Fibroblast of upper back skin (primary cell): ENCODE measurements at places on chromosomes 7 and 10.

GRCh38 chr7:75658369-75658768 lies 80.4 kb downstream of the HIP1 start:
- peak; percentile 39 for DNase-seq

DNA sequence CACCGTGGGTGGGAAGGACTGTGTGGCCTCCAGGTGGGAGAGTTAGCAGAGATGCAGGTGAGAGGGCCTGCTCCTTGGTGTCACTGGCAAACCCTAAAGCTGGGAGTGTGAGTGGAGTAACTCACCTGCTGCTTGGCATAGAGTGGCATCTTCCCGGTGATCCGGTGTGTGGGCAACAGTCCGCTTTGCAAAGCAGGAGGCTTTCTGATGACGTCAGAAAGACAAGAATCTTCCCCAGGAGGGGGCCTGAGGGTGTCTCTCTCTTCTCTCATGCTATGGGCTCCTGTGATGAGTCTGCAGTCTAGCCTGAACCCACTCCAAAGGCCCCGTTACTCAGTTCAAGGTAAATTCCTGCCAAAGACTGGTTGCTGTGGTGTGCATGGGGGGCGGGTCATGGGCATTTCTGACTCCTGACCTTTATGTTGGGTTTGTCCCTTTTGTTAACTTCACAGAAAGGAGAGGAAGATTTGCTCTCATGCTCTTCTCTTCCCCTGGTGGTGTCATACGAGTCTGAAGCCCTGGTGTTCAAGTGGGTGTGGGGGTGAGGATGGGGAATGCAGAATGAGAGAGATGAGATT lies 187.9 kb downstream of the GATA3 start:
- no peak for DNase-seq

GRCh38 chr10:13525663-13526062 lies 3.2 kb downstream of the BEND7 start:
- no peak for DNase-seq

DNA sequence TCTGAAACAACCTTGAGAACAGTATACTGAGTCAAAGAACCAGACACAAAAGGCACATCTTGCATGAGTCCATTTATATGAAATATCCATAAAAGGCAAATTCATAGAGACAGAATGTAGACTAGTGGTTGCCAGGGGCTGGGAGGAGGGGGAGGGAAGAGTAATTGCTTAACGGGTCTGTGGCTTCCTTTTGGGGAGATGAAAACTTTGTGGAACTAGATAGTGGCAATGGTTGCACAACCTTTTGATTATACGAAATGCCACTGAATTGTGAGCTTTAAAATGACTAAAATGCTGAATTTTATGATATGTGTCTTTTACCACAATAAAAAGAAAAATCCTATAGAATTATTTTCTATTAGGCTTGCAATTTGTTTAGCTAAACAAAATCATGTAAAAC lies 16.8 kb downstream of the ADRB1 start:
- DNase-seq = no peak

GRCh38 chr10:103021900-103022293 lies 103.8 kb downstream of the CNNM2 start:
- DNase-seq = peak; percentile 26

- peak; percentile 76 for DNase-seq
Observed at GRCh38 chr7:116441534-116441933, 58.0 kb upstream of the CAV2 start.

GRCh38 chr7:129643550-129644170 lies 32.1 kb downstream of the NRF1 start:
- DNase-seq = no peak

DNA sequence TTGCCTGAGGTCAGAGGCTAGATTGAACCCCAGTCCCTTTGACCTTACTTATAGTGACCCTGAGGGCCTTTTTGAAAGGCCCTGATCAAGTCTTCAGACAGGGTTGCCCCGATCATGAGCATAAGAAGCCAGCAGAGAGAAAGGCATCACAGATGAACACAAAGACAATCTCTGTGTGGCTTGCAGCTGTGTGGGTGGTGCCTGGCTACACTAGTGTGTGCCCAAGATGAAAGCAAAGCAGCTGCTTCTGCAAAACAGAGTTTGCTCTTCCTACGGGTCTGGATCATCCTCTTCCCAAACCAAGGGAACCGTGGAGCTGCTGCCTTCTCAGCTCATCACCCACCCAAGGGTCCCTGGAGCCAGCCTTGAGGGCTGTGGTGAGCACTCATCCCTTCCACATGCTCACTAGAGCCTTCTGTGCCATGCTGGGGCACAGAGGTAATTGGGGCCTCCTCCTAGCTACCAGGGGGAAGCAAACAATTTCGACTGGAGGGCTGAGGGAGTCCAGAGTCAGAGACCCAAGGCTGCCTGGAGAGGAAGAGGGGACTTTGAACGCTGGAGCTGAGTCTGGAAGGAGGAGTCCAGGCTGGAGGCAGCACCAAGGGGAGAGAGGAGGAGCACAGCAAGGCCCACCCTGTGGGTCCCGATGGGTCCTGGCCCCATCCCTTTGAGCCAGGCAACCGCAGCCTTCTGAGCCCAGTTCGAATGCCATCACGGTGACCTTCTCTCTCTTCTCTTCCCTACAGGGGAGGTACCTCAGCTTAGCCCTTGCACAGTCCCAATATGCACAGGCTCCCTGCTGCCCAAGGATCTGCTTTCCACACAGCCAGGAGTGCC lies 42.3 kb downstream of the ANTXRL start:
- no peak for DNase-seq

- peak; percentile 54 for DNase-seq
Observed at GRCh38 chr7:27560706-27561235, 101.9 kb downstream of the HIBADH start.

- DNase-seq = no peak
Observed at GRCh38 chr10:96772196-96772595, 51.9 kb upstream of the PIK3AP1 start.

- DNase-seq = no peak
Observed at GRCh38 chr7:107971100-107971499, 31.9 kb downstream of the LAMB1 start.

DNA sequence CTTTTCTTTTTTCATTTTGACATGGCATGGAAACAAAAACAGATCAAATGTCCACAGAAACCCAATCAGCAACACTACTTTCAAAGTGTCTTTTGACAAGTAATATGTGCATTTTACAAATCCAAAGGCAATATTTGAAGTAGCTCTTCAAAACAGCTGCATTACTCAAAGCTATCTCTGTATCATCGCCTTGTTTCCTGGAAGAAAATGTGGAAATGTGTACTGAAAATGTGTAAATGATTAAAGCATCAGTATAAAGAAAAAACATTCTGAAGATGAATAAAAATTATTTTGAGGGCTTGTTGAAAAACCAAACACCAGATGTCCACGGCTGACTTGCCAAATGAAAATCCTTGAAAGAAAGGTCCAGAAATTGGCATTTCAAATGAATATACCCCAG lies 16.5 kb upstream of the ITGB8 start:
- DNase-seq = no peak

DNA sequence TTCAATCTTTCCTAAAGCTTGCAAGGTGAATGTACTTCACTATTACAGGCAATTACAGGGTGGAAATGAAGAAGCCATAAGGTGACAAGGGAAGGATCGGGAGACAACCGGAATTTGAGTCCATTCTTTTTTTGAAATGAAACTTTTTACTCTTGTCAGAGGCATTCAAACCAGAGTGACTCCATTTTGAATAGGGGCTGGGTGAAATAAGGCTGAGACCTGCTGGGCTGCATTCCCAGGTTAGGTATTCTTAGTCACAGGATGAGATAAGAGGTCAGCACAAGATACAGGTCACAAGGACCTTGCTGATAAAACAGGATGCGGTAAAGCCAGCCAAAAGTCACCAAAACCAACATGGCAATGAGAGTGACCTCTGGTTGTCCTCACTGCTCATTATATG lies 363.3 kb downstream of the TYW1 start:
- no peak for DNase-seq

DNA sequence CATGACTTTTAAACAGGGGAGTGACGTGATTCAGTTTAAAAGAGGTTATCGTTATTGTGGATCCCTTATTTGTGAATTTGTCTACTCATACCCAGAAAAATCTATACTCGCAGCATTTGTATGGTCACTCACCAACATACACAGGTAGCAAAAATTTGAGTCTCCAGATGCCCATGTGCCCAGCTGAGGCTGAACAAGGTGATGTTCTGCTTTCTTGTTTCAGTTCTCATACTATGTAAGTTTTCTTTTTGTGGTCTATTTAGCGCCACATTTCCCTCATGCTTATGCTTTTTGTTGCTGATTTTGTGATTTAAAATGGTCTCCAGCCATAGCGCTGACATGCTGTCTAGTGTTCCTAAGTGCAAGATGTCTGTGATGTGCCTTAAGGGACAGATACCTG lies 312.9 kb upstream of the SEMA3A start:
- no peak for DNase-seq

DNA sequence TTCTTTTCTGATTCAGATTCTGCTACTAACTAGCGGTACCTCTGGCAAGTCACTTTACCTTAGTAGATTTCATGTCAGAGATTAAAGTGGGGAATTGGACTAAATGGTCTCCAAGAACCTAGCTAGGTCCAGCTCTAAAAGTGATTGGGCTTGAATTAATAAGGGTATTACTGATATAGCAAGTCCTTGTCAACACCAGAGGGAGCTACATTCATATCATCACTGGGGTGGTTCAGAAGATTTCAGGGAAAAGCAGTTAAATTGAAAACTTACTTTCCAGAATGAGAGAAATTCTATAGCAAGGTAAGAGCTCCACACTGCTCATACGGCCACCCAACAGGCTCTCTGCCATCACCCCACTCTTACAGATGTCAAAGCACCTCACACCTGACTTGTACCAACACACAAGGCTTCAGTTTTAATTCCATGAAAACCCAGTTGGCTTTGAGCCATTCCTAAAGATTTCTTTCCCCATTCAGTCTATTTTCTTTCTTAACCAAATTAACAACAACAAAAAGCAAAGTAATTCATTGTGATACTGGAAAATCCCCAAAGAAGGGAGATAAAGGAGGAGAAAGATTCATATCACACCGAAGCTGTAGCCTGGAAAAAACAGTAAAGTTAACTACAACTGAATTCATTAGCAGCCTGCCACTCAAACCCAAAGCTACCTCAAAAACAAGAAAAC lies 38.0 kb upstream of the SPOCK2 start:
- peak; percentile 62 for DNase-seq

- DNase-seq = no peak
Observed at GRCh38 chr10:86815640-86816039, 59.2 kb downstream of the BMPR1A start.

- no peak for DNase-seq
Observed at GRCh38 chr7:31251441-31251840, 89.1 kb downstream of the NEUROD6 start.

DNA sequence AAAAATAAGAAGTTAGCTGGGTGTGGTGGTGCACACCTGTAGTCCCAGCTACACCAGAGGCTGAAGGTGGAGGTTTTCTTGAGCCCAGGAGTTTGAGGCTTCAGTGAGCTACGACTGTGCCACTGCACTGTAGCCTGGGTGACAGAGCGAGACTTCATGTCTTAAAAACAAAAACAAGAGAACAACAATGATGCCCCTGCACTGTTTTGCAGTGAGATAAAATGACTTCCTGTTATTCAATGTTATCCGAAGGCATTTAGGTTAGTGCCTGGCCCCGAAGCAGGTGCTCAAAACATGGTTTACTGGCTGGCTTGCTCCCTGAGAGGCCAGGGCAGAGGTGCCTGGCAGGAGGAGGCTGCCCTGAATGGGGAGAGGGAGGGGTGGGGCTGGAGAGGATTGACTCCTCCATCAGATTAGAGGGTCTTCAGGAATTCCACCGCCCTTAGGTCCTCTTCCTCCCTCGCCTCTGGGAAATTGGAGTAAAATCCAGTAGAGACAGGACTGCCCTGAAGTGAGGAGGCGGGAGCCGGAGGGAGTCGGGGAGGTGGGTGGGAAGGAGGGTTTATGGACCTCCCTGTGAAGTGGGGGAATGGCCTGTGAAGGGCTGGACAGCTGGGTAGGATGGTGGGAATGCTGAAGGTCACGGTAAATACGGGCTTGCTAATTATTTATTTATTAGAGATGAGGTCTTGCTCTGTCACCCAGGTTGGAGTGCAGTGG lies 6.8 kb upstream of the CLDN4 start:
- no peak for DNase-seq

- DNase-seq = no peak
Observed at GRCh38 chr7:139870380-139870779, 41.3 kb downstream of the TBXAS1 start.

DNA sequence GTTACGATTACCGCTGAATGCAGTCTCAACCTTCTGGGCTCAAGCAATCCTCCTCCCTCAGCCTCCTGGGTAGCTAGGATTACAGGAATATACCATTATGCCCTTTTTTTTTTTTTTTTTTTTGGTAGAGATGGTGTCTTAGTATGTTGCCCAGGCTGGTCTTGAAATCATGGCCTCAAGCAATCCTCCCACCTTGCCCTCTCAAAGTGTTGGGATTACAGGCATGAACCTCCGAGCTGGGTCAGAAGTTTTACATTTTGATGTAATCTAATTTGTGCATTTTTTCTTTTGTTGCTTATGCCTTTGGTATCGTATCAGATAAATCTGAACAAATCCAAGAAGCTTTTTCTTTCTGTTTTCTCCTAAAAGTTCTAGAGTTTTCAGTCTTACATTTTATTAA lies 87.4 kb downstream of the EPC1 start:
- DNase-seq = no peak

DNA sequence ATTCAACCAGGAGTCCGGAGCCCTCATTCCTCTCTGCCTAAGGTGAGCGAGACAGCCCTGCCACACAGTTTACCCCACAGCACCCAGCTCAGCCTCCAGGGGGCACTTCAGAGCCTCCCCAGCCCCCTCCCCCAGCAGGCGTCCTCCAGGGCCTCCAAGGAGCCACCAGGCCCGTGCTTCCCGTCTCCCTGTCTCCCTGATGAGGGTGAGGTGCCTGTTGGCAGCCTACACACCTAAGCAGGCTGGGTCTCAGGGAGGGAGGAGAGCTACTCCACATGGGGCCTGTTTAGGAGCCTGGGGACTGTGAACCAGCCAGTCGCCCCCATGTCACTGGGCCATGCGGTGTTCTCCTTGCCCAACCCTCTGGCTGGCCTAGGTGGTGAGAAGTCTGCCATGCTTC lies 28.9 kb upstream of the TRIM8 start:
- DNase-seq = no peak

DNA sequence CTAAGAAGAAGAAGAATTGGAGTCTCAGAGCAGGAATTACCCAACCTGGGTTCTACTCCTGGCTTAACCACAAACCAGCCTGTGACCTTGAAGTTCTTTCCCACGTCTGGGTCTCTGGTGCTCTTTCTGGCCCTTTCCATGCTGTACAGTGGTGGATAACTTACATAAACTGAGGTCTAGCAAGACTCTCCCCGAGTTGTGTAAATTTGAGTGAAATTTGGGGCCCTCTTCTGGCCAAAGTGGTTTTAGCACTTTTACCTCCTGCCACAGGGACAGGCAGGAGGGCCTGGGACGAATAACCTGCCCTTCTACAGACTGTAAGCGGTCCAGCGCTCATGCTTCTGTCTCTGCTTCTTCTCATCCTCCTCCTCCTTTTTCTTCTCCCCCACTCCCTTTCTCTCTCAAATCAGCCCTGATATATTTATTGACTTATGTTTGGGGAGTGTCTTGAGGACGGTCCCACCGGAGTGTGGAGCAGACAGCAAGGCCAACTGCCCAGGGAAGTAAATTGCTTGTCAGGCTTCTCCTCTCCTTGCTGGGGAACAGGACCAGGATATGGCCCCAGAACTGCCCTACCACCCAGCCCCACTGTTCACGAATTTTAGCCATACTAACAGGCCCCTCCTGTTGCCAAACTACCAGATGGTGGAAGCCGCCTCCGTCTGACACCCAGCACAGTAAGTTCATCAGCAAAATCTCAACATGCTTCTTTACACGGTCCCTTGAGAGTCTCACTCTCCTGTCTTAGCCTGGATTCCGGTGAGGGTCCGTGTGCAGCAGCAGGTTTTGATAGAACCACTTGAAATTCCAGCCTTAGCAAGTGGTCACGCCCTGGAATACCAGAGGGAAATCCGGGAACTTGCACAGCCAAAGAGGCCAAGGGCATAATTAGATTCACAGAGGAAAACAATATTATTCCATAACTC lies 4.0 kb upstream of the SH3PXD2A start:
- DNase-seq = peak; percentile 75
